ENCODE measurements at places on chromosomes 1 and 21.

DNA sequence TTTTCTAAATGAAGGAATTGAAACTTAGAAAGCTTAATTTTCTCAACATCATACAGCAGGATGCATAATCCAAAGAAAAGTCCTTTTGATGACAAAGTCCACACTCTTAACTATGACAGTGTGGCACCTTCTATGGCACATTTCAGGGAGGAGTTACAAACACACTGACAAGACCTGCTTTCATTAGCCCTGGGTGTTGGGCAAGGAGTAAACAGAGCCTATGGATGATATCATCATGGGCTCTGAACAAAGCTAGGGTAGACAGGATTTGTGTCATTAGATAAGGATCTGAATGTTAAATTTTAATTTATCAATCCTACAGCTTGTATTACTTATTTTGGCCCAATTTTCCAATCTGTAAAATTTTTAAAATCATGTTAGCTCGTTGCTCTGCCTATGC lies 62.6 kb upstream of the DENND1B start:
- DNase-seq = no peak

DNA sequence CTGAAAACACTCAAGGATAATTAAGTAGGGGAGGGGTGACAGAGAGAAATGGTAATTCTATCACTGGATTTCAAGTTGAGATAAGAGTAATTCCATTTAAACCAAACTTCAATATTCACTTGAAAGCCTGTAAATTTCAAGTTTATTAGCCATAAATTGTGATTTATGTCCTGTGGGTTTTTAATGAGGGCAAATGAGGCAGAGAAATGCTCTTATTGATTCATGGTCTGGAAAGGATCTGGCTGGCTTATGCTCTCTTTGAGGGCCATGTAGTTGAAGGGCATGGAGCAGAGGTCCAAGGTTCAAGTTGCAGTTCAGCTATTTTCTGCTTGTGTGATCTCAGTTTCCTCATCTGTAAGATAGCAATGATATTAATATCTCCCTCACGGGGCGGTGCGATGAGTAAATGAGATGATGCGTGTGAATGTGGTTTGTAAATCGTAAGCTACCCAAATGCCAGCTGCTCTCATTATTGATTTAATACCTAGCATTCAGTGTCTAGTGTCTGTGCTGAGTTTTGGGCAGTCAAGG lies 12.3 kb downstream of the OLFML3 start:
- peak; percentile 65 for DNase-seq

GRCh38 chr1:12166834-12167492 lies at the start of gene TNFRSF1B:
Gene TNFRSF1B (plus strand): TSS chr1:12166991. CDS start chr1:12167092, 101 bp downstream.
- peak; percentile 55 for DNase-seq

DNA sequence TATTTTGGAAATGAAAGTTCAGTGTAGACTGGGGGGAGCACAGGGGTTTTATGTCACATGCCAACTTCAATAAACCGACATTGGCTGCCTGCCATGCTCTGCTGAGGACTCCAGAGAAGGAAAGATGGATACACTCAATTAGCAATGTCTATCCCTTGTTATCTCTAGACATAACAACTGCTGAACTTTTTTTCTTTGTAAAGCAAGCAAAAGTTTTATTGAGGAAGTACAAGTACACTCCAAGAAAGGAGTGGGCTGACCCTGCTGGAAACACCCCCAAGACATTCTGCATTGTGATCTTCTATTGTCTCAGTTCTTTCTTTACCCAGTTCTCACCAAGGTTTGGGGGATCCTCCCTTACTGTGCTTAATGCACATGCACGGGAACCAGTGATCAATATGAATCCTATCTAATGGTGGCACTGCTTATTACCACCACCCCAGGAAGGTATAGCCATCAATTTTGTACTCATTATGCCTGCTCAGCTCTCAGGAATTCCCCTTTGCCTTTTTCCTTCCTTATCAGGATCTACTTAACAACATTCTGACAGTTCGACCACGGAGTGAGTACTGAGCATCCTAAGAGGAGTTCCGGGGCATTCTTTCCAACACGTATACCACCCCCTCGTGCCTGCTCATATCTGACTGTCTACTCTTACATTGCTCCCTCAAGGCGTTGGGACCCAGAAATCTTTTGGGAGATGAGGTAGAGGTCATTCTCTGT lies 28.7 kb downstream of the SYNJ1 start:
- no peak for DNase-seq

DNA sequence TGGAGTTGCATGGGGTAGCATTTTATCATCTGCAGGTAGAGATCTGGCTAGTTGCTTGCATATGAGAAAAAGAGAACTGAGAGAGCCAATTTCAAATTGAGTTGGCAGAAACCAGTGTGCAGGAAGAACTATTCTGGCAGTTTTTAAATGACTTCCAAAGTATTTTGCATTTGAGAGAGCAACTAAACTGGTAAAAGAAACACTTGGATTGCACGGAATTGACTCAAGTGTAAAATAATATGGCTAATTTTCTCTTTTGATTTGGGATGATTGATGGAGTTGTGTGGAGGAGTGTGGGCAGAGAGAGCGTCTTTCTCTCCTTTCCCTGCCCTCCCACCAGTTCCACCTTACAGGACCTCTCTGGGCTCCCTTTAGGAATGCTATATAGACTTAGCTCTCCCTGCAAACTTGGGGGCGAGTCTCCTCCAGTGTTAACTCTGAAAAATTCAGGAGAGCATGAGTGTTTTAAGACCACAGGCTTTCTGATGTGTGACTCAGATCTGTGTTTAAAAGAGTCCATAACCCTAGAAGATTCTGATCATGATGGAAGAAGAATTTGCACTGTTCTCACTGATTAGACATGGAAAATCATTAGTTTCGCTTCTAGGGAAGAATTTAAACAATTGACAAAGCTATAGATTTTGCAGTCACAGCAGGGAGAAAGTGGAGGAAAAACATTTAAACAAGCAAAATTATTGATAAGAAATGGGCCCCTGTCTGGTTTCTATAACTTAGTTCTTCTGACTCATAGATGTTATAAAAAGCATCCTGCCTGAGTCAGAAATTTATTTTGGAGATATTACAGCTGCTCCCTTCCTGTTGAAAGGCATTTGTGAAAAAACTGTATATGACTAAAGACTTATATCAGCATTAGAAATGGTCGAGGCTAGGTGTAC lies 24.9 kb upstream of the CTBS start:
- DNase-seq = no peak

DNA sequence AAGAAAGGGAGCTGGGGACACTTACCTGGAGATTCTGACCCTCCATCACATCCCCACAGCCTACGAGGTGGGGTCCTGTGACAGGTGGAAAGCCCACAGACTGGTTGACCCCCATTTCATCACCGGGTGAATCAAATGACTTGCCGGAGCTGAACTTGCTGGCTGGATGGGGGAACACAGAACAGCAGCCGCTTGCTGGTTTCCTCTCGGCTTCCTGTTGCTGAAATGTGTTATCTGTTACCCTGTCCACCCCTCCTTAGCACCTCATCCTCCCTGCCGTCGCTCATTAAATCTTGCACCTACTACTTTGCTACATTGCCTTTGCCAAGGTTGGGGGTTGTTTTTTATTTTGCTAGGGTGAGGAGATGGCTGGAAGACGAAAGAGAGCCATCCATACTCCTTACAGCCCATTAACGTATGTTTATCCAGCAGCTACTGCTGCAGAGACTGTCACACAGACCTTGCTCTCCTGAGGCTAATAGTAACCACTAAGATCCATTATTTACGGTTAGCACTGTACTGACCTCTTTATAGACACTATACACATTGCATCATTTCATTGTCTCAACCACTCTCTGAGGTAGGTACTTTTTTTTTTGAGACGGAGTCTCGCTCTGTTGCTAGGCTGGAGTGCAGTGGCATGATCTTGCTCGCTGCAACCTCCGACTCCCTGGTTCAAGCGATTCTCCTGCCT lies 7.0 kb downstream of the PAFAH2 start:
- no peak for DNase-seq

DNA sequence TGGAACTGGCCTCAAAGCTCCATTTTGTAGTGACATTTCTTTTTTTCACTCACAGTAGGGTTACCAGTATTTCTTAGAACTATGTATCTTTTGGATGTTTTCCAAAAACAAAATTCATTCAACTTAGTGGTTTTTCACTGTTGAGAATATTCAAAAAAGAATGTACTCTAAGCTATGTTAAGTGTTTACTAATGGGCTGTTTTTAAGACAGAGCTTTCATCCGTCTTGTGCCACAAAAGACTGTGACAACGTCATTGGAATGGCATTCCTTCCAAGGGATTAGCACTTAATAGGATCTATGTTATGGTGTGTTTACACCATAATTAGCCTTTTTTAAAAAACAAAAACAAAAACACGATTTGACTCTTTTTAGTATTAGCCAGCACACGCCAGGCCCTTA lies 66.8 kb downstream of the TTC3 start:
- no peak for DNase-seq

Data from NAMALWA (cell line).